ENCODE measurements at places on chromosomes 7 and 10.

DNA sequence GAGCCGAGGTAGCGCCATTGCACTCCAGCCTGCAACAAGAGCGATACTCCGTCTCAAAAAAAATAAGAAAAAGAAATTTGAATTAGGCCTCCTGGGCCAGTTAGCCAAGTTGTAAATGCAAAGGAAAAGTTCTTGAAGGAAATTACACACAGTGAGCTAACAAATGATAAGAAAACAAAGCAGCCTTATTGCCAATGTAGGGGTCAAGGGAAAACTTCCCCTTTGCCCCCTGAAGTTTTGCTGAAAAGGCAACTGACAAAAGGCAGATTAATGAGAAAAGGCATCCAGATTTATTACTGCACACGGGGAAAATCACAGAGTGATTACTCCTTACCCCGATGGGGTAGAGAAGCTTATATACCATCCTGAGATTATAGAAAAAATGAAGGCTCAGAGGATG, 70.3 kb downstream of the PAPSS2 start:
- DNase-seq = no peak

GRCh38 chr7:55731931-55732330, 130.6 kb downstream of the SEPTIN14 start:
- no peak for DNase-seq

DNA sequence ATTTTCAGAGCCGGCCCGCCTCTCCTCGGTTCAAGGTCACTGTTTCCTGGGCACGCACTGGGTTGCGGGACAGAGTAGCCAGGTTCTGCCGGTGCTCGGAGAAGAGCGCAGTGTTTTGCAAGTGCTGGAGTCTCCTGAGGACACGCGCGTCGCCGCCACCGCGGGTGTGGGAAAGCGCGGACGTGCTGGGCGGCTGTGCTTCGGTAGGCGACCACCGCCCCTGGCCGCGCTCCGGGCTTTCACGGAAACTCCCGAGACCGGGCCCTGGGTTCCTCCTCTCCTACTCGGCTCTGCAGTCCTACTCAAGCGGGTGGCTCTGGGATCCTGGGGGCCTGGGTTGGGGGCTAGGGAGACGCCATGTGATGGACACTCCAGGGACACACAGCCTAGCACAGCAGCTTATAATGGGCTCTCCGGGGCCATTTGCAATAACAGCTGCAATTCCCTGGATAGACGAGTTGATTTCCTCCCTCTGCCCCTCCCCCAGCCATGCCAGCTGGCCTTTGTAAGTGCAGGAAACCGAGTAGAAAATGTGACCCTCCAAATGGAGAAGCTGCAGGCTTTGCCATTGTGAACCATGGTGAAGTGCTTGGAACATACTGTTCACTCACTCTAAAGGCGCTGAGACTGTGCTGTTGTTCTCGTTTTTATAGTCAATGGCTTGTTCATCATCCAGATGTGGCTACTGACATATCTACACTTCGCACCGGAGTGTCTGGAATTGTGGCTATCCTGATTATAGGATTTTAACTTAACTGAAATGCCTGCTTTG, 2.1 kb downstream of the FRAT1 start:
- peak; percentile 70 for DNase-seq

DNA sequence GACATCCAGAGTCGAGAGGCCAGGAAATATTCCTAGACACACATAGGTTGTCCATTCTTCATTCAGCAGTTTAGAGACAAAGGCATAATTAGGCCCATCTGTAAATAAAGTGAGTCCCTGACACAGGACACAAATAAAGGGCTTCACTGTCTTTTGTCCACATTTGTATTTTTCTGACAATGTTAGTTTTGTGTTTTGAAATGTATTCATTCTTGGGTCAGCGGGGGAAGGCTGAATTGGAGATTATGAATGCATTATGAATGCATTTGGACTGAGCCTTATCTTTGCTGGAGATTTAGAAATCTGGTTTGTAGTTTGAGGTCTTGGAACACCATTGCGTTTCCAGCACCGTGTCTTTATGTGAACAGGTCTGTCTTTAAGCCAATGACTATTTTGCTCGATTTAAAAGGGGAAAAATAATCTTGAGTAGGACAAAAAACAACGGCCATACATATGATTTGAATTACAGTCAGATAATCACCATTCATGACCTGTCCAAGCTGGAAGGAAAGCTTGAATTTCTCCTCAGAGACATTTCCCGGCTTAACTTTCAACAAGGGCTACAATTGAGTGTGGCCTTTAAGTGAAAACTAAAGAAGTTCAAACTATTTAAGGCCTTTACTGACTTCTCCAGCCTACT, 334.8 kb downstream of the WDR11 start:
- no peak for DNase-seq

DNA sequence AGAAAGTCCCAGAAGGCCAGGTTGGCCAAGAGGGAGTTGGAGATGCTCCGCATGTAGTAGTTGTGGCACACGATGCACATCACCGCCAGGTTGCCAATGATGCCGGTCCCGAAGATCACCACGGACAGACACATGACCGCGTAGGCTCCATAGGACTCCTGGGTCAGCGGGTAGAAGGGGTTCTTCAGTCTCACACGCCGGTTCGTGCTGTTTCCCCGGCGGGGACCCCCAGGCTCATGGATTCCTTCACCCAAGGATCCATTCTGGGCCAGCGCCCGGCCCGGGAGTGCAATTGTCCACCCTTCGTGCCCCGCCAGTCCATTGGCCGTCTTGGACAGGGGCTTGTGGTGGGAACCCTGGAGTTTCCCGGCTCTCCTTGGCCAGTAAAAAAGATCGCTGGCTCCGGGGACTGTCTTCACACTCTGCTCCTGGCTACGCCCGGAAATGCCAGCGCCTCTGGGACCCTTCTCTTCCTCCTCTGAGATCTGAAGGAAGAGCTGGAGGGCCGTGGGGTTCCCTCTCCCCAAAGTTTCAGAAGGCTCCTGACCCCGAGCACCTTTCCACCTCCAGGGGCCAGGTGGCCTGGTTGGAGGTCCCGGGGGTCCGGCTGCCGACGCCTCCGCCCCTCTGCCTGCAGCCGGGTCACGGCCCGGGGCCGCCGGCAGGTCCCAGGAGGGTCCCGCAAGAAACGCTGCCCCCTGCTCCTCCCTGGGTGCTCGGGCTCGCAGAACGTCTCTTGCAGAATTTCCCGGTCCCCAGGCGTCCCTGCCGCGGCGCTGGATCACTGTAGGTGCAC, 1.3 kb downstream of the GPR37 start:
- DNase-seq = no peak

DNA sequence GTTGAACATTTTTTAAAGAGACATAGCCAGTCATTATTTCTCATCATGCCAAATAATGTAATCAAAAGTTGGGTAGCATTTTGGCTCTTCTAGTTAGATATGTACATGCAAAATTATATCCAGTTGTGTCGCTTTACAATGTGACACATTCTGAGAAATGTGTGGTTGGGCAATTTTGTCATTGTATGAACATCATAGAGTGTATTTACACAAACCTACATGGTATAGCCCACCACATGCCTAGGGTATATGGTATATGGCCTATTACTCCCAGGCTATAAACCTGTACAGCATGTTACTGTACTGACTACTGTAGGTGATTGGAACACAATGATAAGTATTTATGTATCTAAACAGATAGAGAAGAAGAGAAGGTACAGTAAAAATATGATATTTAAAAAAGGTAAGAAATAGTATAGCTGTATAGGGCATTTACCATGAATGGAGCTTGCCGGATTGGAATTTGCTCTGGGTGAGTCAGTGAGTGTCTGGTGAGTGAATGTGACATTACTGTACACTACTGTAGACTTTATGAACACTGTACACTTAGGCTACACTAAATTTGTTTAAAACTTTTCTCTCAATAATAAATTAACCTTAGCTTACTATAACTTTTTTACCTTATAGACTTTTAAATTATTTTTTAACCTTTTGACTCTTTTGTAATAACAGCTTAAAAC, 16.5 kb downstream of the ZNF365 start:
- DNase-seq = no peak

DNA sequence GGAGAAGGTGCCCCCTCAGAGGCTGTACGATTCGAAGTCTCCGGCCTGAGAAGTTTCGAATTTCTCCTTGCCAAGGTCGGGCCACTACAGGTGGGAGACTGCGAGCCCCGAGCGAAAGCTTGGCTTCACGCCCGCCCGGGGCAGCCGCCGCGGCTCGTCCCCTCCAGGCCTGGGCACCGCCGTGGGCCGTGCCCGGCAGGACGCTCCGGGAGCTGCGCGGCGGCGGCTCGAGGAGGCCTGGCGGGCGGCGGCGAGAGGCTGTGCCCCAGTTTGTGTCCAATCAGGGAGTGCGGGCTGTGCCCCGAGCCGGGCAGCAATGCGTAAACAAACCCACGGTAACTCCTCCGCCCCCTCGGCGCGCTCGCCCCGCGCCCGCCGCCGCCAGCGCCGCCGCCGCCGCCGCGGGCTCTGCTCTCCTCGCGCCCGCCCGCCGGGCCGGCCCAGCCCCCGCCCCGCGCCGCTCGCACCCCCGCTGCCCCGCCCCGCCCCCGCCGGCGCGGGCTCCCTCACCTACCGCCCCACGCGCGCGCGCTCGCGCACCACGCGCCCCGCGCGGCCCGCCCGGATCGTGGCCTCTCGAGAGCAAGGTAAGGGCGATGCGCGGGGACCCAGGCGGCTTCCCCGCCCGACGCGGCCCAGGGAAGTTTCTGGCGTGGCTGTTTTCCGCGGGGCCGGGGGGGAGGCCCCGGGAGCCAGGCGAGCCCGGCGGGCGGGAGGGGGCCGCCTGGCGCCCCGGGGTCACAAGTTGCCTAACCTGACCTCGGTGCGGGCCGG, 57.8 kb upstream of the PCGF5 start:
- peak; percentile 71 for DNase-seq

DNA sequence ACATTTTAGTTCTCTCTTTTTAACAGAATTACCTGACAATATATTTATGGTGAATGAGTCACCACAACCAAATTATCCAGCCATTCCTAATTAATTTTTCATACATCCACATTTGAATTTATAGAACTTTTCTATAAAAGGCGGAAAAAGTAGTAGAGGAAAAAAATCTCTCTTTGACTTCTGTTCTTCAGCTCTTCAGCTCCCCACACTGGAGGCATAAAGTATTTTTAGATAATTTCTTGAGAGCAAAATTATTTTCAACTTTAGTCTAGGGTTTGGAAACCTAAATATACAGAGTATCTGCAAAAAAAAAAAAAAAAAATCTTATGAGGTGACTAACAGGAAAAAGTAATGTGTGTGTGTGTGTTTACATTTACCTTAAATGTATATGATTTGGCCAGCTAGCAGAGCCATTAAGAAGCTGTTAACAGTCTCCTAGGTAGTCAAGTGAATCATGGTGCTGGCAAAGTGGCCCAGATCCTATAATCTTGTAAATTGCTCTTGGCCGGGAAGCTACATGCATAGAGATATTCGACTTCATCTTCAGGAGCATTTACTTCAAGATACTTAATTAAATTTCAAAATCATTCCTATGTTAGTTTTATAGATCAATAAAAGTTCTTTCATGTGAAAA, 383.1 kb upstream of the STEAP1 start:
- no peak for DNase-seq

DNA sequence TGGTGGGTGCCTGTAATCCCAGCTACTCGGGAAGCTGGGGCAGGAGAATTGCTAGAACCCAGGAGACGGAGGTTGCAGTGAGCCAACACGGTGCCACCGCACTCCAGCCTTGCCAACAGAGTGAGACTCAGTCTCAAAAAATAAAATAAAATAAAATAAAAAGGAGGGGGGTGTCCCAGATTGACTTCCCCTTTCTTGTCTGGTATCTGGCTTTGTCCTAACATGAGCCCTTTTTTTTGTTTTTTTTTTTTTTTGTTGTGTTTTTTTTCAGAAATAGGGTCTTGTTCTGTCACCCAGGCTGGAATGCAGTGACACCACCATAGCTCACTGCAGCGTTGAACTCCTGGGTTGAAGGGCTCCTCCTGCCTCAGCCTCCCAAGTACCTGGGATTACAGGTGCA, 4.7 kb downstream of the CASP2 start:
- no peak for DNase-seq
